ENCODE measurements at places on chromosomes 2 and 18.

DNA sequence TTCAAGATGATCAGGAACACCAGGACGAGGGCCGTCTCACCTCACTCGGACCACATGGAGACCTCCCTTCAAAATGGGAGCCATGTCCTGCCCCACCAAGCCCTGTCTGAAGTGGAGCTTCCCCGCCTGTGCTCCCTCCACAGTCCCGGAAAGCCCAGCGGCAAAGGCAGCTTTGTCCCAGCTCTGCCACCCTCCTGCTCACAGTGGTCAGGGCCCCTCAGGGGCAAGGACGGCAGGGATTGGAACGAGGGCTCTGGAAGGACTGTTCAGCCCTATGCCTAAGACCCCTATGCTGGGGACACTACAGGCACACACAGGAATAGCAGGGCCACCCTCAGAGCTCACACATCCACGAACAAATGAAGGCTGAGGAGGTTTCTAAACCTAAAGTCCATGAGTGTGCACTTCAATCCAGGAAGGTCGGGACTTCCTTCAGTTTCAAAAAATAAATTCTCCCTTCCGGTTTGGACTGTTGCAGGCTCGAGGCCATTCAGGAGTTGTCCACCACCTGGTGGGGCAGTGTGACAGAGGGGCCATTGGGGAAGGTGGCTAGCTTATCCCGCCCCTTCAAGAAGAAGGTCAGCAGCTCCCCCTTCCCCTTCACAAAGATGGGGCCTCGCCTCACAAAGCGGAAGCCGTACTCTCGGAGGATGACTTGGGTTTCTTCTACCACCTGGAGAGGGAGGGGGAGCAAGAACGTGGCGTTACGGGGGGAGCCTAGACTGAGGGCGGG, 26.4 kb downstream of the CENPO start:
- DNase-seq, result no peak

- no peak for DNase-seq
These were observed 44.9 kb upstream of the TTC39C start for GRCh38 chr18:23969664-23970063.

DNA sequence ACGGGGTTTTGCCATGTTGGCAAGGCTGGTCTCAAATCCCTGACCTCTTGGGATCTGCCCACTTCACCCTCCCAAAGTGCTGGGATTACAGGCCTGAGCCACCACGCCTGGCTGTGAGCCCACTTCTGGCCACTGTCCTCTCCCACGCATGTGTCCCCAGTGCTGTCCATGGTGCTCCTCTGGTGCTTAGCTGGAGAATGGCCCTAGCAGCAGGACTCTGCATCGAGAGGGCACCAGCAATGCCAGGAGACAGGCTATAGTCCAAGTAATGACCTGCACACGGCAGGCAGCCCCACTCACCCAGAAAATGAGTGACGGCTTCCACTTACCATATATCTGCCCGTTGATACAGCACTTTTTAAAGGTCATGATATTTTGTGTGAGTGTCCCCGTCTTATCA, 66.3 kb upstream of the NARS1 start:
- DNase-seq, result no peak

DNA sequence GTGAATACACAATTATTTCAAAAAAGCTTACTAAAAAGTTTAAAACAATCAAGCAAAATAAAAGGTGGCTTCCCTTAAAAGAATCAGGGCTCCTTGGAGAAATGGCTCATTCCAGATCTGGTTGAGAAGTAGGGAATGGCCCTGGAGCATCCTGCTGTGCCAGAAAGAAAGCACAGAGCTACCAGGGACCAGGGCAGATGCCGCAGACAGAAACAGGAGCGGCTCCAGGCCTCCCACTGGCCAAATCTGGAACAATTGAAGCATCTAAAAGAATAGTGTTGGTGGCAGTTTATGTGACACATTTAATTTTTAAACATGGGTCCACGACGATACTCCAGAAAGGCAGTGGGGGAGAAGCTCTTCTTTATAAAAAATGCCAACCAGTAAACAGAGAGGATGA, 75.5 kb downstream of the GBX2 start:
- DNase-seq, result no peak

DNA sequence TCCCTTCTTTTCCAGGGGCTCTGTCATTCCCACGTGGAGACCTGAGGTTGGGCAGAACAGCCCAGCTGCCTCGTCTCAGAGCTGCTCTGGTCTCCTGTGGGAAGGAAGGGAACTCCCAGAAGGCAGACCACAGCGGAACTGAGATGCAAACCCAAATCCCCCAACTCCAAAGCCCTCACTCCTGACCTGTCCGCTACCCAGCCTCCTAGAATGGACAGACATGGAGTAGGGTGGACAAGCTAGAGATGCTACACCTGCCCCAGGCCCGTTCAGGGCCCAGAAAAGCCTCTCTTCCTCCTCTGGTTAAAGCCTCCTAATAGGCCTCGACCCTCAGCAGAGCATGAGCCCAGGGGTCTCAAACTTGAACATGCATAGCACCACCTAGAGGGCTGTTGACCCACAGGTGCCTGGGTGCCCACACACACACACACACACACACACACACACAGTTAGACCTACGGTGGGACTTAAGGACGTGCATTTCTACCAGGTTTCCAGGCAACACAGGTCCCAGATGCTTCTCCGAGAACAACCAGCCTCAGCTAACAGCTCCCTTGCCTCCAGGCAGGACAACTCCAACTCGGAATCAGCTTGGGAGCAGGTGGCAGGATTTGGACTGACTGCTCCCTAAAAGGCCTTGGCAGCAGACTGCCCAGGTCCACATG, 93.5 kb downstream of the TNS1 start:
- no peak for DNase-seq
